ENCODE measurements at places on chromosomes 12 and 14.

DNA sequence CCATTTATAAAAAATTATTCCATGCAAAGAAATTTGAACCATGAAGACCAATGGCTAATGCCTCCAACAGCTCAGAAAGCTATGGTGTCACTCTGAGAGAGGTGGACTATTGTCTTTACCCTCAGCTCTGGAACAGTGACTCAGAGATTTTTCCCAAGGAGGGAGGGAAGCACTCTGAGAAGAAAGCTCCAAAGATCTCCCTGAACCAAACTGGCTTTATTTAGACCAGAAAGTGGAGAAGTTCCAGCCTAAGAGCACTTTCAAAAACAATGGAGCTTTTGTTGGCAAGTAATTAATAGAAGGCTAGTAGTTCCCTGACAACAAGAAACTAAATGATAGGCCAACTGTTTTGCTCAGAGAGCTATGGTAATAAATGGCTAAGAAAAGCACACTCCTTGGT is 599.9 kb upstream of the MDGA2 start:
- no peak for DNase-seq

DNA sequence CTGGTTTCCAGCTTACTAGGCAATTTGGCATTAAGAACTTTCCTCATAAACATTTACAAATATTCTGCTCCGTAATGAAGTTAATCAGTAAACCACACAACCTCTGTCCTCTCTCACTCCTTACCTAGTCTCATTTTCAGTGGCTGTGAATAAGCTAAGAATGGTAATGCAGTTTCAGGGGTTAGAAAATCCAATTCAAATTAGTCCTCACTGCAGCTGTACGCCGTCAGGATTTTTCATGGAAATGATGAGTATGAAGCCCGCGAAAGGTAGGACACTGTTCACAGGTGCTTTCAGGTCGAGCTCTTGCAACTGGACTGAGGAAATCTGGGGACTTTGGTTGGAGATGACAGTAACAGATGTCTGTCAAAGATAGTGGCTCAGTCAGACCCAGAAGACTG is 29.6 kb downstream of the NR1H4 start:
- no peak for DNase-seq

GRCh38 chr14:94466706-94467370 is 9.2 kb downstream of the SERPINA9 start:
- DNase-seq = no peak

GRCh38 chr12:70660620-70661219 is 23.5 kb upstream of the PTPRB start:
- no peak for DNase-seq

DNA sequence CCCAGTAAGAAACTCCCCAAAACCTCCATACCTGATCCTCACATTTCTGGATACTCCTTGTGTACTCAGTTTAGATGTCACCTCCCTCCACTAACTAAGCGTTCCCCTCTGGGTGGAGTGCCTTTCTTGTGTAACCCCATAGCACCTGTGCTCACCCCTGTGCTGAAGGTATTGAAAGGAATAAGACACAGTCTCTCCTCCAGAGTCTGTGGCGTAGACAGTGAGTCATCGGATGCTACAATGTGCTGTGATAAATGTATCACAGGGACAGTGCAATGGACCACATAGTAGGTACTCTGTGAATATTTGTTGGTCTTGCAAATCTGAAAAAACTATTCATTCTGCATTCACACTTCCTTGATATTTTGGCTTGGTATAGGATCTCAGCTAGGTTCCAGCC is 30.8 kb downstream of the TSPAN9 start:
- DNase-seq = no peak

GRCh38 chr14:66043921-66044320 is 442.2 kb upstream of the CCDC196 start:
- no peak for DNase-seq

DNA sequence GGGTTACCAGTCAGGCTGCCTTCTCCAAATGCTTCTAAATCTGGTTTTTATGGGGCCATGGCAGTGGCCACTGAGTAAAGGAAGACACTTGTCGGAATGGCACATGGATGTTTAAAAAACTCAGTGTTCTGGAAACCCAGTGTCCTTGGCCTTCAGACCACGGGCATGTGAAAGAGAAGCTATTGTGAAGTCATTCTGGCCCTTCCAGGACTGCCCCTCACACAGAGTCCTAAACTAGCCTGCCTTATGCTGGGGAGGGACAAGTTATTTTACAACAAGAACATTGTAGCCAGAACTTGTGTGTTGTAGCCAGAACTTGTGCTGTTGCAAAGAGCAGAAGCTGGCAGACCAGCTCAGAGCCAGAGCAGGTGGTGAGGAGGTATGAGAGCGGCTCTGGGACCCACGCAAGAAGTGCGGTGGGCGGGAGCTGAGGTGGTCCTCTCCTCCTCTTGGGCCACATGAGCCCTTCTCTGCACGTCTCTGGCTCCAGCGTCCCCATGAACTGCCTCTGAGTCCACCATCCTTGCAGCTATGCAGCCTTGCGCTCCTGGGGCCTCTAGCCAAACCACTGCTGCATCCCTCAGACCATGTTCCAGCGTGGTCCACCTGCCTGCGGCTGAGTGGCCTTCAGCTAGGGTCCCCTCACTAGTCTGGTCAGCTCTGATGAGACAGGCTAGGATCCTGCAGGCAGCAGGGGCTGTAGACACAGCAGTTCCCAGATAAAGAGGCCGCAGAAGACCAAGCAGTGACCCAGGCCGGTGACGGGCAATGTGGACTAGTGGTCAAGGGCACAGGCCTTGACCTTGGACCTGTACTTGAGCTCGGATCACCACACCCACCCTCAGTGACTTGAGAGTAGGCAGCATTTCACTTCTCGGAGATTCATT is 32.5 kb downstream of the MMAB start:
- no peak for DNase-seq

DNA sequence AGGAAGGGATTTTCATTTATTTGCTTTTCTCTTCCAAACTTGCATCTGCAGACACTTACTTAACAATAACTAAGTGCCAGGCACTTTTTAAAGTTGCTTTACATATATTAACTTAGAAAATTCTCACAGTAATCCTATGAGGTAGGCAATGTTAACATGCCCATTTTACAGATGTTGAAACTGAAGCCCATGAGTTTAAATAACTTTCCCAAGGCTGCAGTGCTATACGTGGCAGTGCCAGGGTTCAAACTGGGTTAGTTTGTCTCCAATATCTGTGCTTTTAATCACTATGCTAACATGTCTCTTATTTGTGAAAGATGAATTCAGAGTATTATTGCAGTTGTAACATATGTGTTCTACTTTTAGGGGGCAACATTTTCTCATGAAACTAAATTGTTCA is 29.9 kb downstream of the PUS7L start:
- no peak for DNase-seq

- DNase-seq = no peak
Measured at GRCh38 chr14:71692496-71692895, 239.7 kb upstream of the RGS6 start.

- no peak for DNase-seq
Measured at GRCh38 chr12:31201382-31201781, 124.6 kb downstream of the SINHCAF start.

- no peak for DNase-seq
Measured at GRCh38 chr14:54275997-54276725, 120.6 kb upstream of the CDKN3 start.

Measured in MV-4-11 (cell line).